ENCODE measurements at places on chromosomes 7 and 10.
A peak's percentile ranks its signal among the peaks of the same experiment; 100 is the strongest.

DNA sequence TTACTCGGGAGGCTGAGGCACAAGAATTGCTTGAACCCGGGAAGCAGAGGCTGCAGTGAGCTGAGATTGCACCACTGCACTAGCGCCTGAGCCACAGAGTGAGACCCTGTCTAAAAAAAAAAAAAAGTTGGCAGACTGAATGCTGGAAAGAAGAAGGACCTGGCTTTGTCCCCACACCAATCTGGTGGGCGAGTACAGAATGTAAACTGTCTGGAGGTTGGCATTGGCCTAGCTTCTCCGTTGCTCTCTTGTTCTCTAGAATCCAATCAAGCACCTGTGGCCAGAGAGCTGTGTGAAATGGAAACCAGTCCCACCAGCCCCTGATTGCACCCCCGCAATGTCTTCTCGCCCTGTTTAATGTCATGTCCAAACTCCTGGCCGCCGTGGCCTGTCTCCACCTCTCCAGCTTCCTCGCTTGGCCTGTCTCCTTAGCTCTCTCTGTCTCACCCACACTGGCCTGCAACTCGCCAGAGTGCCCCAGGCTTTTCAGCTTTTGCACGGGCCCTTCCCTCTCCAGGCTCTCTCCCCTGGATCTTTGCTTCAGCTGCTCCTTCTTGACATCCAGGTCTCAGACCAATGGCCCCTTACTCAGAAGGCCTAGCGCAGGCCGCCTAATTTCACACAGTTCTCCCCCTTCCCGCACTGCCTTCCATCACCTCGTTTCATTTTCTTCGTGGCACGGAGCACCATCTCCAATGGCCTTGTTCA, 670 bp upstream of the AGK start:
- DNase-seq: peak; percentile 19

DNA sequence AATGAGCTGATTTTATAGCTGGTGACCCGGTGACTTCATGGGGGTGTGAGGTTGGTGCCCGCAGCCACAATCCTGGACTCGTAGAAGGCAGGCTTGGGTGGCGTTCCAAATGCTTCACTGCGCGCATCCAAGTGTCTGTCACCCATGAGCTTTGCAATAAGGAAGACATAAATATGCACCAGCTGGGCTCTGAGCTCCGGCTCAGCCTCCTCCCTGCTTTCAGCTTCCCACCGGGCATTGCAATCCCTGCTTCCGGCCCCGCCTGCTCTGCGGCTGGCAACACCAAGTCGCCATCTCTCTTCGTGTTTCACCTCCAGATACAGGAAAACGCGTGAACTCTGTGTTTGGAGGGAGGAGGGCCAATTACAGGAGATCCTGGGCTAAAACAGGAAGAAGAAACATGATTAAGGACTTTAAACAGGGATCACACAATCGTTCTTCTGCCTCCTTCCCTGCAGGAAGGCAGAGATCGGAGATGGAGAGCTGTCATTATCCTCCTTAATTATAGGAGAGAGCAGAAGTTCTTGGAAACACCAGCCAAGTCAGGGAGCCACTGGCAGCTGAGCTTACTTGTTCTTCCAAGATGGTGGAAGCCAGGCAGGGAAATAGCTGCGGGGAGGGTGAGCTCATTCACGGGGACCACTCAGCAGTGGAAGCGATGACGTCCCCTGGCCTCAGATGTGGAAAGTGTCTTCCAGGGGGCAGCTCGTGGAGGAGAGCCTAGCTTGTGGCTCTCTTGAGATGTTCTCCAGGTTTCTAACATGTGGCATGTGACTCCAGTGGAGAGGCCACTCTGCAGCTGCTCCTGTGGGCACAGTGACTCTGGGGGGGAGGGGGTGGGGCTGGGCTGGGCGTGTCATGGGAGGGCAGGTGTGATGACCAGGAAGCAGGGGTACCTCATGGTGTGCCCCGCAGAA, 134.9 kb downstream of the CAMK1D start:
- DNase-seq: no peak

GRCh38 chr7:118111347-118111746, 72.6 kb upstream of the LSM8 start:
- no peak for DNase-seq

DNA sequence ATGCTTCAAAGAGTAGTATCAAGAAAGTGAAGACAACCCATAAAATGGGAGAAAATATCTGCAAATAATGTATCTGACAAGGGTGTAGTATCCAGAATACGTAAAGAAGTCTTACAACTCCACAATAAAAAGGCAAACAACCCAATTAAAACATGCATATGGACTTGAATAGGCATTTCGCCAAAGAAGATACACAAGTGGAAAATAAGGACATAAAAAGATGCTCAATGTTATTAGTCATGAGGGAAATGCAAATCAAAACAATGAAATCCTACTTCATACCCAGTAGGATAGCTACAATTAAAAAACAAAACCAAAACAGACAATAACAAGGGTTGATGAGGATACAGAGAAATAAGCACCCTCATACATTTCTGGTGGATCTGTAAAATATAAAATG, 79.2 kb downstream of the NUDCD3 start:
- DNase-seq: peak; percentile 19

DNA sequence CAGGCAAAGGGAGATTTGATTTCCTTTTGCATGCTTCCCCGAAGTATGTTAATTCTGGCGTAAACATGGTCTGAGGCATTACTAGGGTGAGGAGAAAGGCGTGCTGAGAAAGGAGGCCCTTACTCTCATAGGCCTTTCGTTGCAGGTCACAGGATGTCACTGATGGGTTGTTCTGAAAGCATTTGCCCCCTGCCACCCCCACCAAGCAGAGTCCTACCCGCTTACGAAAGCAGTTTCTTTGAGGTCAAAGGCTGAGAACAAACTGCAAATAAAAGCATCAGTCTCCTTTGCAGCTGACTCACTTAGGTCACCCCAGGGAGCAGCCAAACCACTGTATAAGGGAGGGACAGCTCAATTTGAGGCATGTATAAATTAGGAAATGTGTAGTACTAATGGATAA, 57.1 kb downstream of the BPGM start:
- peak; percentile 85 for DNase-seq

DNA sequence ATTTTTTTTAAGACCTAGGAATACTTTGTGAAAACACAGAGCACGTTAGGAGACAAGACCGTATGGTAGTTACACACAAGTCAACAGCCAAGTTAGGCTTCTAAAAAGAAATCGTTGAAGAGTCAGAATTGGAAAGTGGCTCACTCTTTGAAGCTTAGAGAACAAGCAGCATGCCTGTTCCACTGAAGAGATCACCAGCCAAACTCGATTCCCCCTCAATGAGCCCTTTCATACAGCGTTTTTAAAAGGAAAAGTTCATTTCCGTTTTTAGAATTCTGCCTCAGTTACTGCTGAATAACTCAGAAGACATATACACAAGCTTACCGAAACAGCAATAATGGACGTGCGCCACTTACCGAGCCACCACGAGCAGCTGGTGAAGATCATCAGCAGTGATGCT, 41.0 kb downstream of the MCMBP start:
- DNase-seq: no peak

GRCh38 chr7:107726356-107727130, 17.4 kb upstream of the CBLL1 start:
- DNase-seq: no peak

DNA sequence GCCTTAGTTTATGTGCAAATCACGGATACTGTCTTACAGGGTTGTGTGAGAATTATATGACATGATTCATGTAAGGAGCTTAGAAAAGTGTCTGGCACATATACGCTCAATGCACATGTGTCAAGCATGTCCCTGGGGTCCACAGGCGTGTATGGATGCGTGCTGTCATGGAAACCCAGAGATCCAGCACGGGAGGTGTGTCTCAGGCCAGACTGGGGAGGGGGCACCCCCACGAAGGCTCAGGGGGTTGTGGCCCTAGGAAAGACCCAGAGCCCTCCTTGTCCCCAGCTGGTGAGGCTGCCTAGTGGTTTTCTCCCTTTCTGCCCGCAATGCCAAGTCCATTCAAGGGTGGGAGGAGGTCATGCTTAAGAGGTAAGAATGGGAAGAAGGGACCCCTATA, 9.1 kb downstream of the BTBD16 start:
- no peak for DNase-seq

GRCh38 chr7:98189559-98189958, 21.7 kb upstream of the BHLHA15 start:
- no peak for DNase-seq

DNA sequence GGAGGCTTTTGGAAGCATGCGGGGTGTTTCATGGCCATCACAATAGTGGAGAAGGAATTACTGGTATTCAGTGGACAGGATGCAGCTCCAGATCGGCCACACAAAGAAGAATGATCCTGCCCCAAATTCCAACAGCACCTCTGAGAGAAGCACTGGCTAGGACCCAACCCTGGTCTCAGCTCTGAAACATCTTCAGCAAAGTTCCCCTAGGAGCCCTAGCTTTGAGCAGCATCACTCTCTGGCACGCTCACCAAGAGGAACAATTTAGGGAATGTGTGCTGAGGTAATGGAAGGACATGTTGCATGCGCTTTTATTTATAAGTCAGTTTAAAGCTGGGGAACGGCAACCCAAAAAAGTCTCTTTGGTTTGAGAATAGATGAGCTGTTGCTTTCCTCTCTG, 5.5 kb upstream of the OPN1SW start:
- DNase-seq: peak; percentile 73

DNA sequence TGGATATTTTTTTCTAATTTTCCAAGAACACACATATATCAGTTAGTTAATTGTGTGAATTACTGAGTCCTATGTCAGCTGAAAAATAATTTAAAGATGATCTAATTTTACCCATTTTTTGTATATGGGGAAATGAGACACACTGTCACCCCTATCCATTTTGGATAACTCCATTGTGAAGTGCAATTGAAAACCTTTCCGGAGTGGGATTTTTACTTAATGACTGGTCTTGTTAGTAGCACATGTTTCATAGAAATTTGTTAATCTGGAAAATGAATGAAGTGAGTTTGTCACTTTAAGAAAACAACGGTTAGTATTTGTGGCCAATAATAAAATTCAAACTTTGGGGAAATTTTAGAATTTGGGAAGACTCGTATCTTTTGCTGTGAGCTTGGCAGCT, 2.0 kb downstream of the GARS1 start:
- DNase-seq: no peak

GRCh38 chr7:25944777-25945515, 207.1 kb upstream of the NFE2L3 start:
- DNase-seq: peak; percentile 70

DNA sequence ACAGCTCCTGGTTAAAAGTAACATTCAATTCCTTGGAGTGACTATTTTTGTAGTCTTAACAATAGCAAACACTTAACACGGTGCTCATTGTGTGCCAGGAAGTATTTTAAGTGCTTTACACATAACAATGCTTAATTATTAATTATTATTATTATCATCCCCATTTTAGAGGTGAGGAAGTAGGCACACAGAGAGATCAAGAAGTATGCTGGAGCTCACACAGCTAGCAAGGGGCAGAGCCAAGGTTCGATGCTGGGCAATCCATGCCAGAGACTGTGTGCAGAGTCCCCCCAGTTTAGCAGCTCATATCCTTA, 48.2 kb upstream of the SMNDC1 start:
- no peak for DNase-seq

DNA sequence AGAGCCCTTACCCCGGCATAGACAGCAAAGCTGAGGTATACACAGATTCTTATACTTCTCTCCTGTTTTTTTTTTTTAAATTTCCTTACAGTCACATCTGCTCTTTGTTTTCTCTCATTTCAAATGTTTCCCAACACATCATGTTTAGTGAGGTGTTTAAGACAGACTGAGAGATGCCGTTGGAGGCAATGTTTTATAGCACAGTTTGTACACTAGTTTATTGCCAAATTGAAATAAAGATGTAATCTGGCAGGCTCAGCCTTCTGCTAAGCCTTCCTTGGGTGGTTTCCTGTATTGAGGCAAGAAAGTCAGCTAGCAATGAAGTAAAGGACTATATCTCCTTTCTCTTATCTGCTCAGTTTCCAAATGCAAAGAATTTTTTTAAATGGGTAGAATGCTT, 393.4 kb downstream of the SORCS1 start:
- no peak for DNase-seq

- no peak for DNase-seq
Measured at GRCh38 chr7:105690325-105690945, 109.1 kb upstream of the EFCAB10 start.

DNA sequence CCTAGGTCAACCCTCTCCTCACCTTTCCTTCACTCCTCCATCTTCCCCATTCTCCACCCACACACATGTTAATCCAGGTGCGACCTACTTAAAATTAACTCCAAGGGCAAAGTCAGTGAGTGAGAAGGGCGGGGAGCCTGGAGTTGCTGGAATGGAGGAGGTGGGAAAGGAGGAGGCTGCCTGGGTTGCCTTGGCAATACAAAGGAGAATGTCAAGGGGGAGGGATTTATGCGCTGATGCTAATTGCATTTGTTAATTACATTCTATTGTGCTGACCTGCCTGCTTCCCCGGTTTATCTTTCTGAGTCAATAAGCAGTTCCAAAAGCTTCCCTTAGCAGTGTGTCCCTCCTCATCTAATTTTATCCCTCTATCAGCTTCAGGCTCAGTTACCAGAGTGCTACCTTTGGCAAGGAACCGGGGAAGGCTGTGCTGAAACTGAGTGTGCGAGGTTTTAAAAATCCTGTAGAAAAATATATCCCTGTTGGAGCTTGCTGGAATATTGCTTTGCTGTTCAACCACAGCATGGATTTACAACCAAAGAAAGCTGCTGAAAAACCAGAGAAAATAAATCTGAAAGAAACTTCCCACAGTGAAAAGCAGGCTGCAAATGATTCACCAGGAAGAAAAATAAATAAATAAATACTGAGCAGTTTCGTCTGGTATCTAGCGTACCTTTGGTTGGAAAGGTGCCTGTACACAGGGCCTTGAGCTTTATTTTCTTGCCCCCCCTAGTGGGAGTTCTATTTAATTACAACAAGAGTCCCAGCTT, 113.2 kb upstream of the DGKB start:
- DNase-seq: peak; percentile 86

DNA sequence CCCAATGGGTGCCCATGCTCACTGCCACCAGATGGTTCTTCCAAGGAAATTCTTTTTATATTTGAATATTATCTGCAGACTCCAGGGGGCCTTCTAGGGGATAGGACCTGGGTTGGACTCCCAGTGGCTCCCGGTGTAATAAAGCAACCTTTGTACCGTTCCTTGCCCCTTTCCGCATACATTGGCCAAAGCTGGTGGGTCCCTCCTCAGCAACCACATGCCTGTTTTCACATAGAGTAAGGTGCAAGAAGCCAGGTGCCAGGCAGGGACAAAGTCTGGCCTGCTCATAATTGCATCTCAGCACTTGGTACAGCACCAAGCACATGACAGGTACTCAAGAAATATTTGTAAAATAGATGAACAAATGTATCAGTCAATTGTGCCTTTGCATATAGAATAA, 46.4 kb upstream of the PPP1R3C start:
- no peak for DNase-seq

DNA sequence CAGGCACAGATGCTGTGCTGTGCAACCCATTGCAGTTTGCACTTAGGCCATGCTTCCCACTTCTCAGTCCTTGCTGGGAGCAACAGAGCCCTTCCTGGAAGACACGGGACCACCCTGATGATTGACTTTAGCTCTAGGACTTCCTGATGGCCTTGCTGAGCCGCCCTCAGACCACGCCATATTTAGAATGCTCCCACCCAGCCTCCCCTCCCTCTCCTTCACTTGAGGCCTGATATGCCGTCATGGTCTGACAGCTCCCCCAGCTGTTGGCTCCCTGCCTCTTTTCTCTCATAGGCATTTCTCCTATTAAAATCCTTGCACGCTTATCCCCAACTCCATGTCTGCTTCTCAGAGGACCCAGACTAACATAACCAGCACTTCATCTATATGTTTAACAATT, 29.4 kb upstream of the GATAD1 start:
- no peak for DNase-seq

GRCh38 chr7:39565538-39565937, 666 bp upstream of the YAE1 start:
- no peak for DNase-seq

Data from cardiac fibroblast (primary cell).